GM23338 (cell line): ENCODE measurements at places on chromosomes 3 and 15.

DNA sequence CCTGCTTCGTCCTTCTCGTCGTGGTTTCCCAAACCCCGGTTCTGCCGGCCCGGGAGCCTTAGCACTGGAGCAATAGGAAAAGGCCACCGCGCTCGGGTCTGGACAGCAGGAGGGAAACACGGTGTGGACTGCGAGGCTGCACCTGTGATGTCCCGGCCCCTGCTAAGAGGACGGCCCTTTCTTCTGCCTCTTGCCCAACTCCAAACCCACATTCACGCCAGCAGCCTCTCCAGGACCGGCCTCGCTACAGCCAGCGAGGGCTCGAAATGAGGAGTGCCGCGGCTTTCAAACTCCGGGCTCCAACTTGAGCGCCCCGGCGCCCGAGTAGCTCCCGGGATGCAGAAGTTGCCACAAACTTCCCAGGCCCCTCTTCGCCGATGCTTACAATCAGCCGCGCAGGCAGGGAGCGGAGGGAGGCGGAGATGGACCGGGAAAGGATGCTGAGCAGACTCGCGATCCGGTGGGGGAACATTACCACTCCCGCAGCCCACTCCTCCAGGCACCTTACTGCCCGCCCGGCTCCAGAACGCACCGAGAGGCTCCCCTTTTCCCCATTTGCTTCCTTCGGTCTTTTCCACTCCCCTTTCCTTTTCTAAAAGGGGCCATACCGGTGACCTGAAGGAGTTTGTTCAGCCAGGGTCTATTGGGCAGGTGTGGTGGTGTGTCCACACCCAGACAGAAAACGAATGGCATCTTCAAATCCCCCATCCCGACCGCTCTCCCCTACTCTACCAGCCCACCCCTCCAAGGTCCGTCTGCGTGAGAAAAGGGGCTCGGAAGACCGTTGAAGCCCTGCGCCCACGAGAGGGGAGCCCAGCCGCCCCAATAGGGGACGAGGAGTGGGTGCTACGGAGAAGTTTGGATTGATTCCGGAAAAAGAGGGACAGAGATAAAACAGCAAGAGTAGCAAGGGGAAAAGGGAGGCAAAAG lies 18.8 kb upstream of the SATB1 start:
- peaks cover 20% of the 10 kb centered on the region for H3K4me1 ChIP-seq
- peak; percentile 79 for DNase-seq
- H3K36me3 ChIP-seq, result no peaks in the 10 kb centered on the region

GRCh38 chr3:145209561-145209960 lies 951.4 kb downstream of the PLOD2 start:
- no peak overlapping the region for H3K4me3 ChIP-seq
- H3K36me3 ChIP-seq, result no peaks in the 10 kb centered on the region

GRCh38 chr3:125271127-125271526 lies 58.6 kb upstream of the SLC12A8 start:
- no peaks in the 10 kb centered on the region for H3K27me3 ChIP-seq
- H3K4me1 ChIP-seq, result peaks cover 10% of the 10 kb centered on the region; the same call in 1 of the 2 replicates
- peak; percentile 41 for DNase-seq
- peak overlapping the region; percentile 2; the same call in 1 of the 2 replicates for H3K27ac ChIP-seq
- H3K4me3 ChIP-seq, result no peak overlapping the region
- no peaks in the 10 kb centered on the region for H3K36me3 ChIP-seq

DNA sequence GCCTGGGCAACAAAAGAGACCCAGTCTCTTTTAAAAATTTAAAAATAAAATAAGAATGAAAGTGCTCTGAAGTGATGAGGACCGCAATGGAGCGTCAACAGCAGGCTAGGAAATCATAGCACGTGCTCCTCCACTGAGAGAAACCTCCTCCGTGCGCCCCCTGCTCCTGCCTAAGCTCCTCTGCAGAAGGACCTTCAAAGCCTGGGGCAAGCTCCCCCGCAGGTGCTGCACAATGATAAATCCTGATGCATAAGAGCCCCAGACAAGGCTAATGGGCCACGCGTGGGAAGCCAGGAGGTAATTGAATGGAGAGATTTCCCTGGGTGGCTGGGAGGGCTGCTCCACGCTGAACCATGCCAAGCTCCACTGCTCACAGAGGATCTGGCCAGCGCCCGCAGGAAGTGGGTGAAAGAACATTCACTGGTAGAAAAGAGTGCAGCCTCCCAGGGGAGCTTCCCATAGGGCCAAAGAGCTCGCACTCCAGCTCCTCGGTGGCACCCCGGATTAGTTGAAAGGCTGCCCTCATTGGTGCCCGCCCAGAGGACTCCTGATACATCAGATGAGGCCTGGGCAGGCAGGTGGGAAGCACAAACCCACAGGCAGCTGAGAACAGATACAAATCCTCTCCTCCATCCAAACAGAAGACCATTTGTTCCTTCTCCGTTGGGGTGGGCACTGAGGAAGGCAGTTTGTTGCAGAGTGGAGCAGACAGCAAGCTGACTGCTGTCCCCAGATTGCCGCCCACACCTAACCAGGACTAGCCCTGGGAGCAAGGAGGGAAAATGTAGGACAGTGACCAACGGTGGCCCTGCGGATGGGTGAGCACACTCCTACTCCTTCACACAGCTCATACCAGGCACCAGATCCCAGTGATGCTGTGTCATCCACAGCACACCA lies 52.5 kb downstream of the CPN2 start:
- no peak overlapping the region for H3K27ac ChIP-seq
- DNase-seq, result no peak
- no peak overlapping the region for H3K4me3 ChIP-seq
- no peaks in the 10 kb centered on the region for H3K36me3 ChIP-seq
- H3K4me1 ChIP-seq, result peaks cover 35% of the 10 kb centered on the region

- H3K4me1 ChIP-seq, result no peaks in the 10 kb centered on the region; the same call in 1 of the 2 replicates
- DNase-seq, result no peak
- H3K36me3 ChIP-seq, result no peaks in the 10 kb centered on the region; the same call in 1 of the 2 replicates
These were observed 83.0 kb downstream of the KLHL25 start for GRCh38 chr15:85711580-85712192.

- no peak overlapping the region for H3K4me3 ChIP-seq
- no peak for DNase-seq
- no peak overlapping the region for H3K27ac ChIP-seq
- H3K27me3 ChIP-seq, result no peaks in the 10 kb centered on the region
- peaks cover 6% of the 10 kb centered on the region for H3K4me1 ChIP-seq
These were observed 775.3 kb upstream of the ARPP21 start for GRCh38 chr3:34864011-34864410.

- peaks cover 19% of the 10 kb centered on the region for H3K4me1 ChIP-seq
- no peak overlapping the region for H3K27ac ChIP-seq
- H3K36me3 ChIP-seq, result no peaks in the 10 kb centered on the region
- no peak overlapping the region for H3K4me3 ChIP-seq
- no peak for DNase-seq
- H3K27me3 ChIP-seq, result no peaks in the 10 kb centered on the region
These were observed 88.1 kb downstream of the MECOM start for GRCh38 chr3:169575381-169575780.

- no peak overlapping the region for H3K27ac ChIP-seq
- H3K4me1 ChIP-seq, result no peaks in the 10 kb centered on the region
- H3K27me3 ChIP-seq, result no peaks in the 10 kb centered on the region
- no peak for DNase-seq
- H3K4me3 ChIP-seq, result no peak overlapping the region
These were observed 9.9 kb upstream of the APEH start for GRCh38 chr3:49664300-49664699.

DNA sequence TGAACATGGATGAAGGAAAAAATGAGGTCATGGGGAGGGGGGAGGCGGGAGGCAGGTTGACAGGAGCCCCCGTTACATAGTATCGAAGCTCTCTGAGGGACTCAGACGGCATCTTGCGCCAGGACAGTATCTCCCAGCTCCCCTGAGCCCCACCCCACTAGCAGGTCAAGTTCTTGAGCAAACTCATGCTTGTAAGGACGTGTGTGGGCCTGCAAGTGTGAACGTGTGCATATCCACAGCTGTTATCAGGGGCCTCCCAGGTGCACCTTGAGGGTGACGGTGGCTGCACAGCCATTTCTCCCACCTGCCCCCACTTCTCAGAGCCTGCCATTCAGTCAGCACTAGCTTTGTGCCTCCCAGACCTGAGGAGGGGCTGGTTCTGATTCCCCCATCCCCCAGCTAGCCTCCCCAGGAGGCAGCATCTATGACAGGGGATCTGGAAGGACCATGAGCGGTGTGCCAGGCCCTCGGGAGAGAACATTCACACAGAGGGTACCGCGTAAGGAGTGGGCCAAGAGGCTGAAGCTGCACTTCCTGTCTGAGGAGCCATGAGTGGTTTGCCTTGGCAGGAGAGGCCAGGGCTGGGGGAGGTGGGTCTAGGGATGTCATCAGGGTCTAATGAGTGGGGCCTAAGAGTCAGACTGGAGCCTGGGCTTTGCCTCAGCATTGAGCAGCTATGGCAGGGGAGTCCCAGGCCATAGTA lies 2.9 kb downstream of the SEMA3F start:
- DNase-seq, result no peak
- peaks cover 7% of the 10 kb centered on the region; the same call in 1 of the 2 replicates for H3K36me3 ChIP-seq
- H3K4me3 ChIP-seq, result peak overlapping the region; percentile 91
- peaks cover 20% of the 10 kb centered on the region for H3K27me3 ChIP-seq

DNA sequence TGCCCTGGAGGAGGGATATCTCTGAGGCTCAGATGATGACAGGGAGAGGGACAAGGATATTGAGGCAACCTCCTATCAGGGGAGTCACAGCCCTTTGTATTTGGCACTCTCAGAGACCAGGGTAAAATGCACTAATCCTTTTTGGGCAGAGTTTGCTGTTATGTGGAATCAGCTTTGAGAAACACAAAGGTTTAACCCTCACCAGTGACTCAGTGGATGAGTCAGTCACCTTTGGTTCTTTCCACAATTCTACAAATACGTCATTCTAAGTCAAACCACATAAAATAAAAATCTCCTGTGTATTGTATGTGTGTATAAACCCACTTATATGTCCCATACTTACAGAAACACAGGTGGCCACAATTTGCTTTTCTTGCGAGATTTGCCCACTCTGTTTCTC lies 5.1 kb downstream of the LSAMP start:
- H3K4me1 ChIP-seq, result peaks cover 9% of the 10 kb centered on the region
- no peak for DNase-seq
- H3K36me3 ChIP-seq, result no peaks in the 10 kb centered on the region
- H3K27ac ChIP-seq, result no peak overlapping the region
- no peak overlapping the region for H3K4me3 ChIP-seq
- H3K27me3 ChIP-seq, result peaks cover 22% of the 10 kb centered on the region

DNA sequence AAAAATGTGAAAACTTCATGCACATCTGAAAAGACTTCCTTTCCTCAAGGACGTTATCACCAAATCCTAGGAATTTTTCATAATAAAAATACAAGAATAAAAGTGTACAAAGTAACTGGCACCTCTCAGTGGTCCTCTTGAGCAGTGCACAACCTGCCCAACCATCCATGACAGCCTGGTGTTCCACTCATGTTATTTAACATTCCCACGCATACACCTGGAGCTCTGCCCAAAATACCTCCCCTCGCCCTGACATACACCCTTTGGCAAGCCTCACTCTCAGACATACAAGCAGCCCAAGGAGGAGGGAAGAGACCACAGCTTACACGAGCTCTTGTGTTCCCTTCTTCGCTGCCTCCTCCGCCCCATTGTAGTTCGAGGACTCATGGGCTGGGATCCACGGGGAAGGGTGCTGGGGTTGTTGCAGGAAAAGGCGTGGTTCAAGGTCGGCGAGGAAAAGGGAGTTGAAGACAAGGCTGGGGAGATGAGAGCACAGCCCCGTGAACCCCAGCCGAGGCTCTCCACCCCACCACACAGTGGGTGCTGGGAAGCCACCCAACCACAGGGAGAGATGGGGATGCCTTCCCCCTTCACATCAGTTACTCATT lies 23.3 kb downstream of the GRIP2 start:
- H3K36me3 ChIP-seq, result no peaks in the 10 kb centered on the region
- no peaks in the 10 kb centered on the region for H3K4me1 ChIP-seq
- H3K27me3 ChIP-seq, result no peaks in the 10 kb centered on the region
- H3K27ac ChIP-seq, result no peak overlapping the region
- no peak overlapping the region for H3K4me3 ChIP-seq
- DNase-seq, result no peak

DNA sequence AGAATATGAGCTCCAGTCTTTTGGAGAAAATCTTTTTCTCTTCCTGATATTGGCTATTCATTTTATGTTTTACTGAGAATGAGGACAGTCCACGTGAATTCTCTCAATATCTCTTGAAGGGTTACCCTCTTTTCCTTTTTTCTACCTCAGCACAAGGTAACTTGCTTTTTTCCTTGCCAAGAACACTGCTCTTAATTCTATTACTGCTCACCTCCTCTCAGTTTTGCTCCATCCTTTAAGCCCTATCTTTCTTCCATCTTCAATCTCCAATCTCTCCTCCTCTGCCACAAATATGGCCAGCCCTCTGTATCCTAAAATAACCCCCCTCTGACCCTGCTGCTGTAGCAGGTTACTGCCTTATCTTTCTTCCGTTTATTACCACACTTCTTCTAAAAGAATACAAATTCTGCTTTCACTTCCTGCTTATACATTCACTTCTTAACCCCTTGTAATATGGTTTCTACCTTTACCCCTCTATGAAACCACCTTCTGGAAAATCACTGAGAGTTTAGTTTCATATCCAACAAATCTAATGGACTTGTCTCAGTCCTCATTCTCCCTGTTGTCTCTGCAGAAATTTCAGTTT lies 89.0 kb downstream of the NFKBIZ start:
- H3K36me3 ChIP-seq, result no peaks in the 10 kb centered on the region
- no peak overlapping the region for H3K27ac ChIP-seq
- no peak for DNase-seq

GRCh38 chr15:48177383-48177765 lies 721 bp downstream of the MYEF2 start:
- no peaks in the 10 kb centered on the region for H3K27me3 ChIP-seq
- no peaks in the 10 kb centered on the region for H3K36me3 ChIP-seq
- H3K4me3 ChIP-seq, result peak overlapping the region; percentile 63
- peak; percentile 51 for DNase-seq
- H3K4me1 ChIP-seq, result peaks cover 27% of the 10 kb centered on the region

GRCh38 chr3:170643831-170644230 lies 58.0 kb upstream of the SLC7A14 start:
- no peak for DNase-seq
- no peak overlapping the region for H3K4me3 ChIP-seq
- no peaks in the 10 kb centered on the region for H3K4me1 ChIP-seq
- H3K36me3 ChIP-seq, result no peaks in the 10 kb centered on the region
- H3K27ac ChIP-seq, result no peak overlapping the region

- no peaks in the 10 kb centered on the region for H3K27me3 ChIP-seq
- H3K27ac ChIP-seq, result no peak overlapping the region
- no peak overlapping the region for H3K4me3 ChIP-seq
- no peaks in the 10 kb centered on the region for H3K36me3 ChIP-seq
- DNase-seq, result peak; percentile 82
- H3K4me1 ChIP-seq, result no peaks in the 10 kb centered on the region
These were observed 116.2 kb downstream of the MFSD1 start for GRCh38 chr3:158918008-158918407.
